ENCODE measurements at places on chromosomes 5 and 9.

GRCh38 chr9:16679327-16679821 is 191.1 kb downstream of the BNC2 start:
- DNase-seq: no peak

DNA sequence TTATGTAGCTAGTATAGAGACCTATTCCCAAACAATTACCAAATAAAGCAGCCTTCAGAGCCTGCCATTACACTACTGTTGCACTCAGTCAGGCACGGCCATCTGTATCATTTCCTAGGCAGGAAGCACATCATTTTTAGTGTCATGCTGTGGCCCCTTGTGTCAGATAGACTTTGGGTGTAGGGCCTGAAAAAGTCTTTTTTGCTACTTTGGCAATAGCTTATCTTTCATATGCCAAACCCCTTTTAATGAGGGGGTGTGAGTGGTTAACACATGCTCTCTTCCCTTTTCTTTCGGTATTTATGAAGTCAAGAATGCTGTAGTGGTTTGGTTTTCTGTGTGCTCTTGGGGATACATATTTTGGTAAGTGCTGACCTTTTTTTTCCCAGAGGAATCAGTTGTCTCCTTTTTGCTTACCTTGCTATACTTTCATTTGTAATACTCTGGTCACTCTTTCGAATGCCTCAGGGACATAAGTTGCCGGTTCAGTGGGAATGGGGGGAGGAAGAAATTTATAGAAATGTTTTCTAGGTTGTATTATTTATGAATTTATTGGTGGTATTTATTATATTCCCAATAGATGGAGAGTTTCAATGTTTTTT is 209.8 kb downstream of the CSNK1G3 start:
- DNase-seq: no peak

GRCh38 chr5:149005077-149005892 is 57.6 kb downstream of the SH3TC2 start:
- no peak for DNase-seq

GRCh38 chr5:76402251-76402885 is 717 bp upstream of the IQGAP2 start:
- DNase-seq: peak; percentile 75

GRCh38 chr9:92655896-92656536 is 13.9 kb downstream of the IPPK start:
- no peak for DNase-seq

- no peak for DNase-seq
These were observed 16.5 kb downstream of the KIAA1958 start for GRCh38 chr9:112503170-112503569.

- no peak for DNase-seq
These were observed 16.1 kb downstream of the AHRR start for GRCh38 chr5:337563-338130.

GRCh38 chr5:178626484-178627258 is at the start of gene CLK4:
TSS of gene CLK4 (minus strand) at chr5:178627050. CDS start at chr5:178623416, 3,634 bp downstream.
- peak; percentile 94 for DNase-seq

DNA sequence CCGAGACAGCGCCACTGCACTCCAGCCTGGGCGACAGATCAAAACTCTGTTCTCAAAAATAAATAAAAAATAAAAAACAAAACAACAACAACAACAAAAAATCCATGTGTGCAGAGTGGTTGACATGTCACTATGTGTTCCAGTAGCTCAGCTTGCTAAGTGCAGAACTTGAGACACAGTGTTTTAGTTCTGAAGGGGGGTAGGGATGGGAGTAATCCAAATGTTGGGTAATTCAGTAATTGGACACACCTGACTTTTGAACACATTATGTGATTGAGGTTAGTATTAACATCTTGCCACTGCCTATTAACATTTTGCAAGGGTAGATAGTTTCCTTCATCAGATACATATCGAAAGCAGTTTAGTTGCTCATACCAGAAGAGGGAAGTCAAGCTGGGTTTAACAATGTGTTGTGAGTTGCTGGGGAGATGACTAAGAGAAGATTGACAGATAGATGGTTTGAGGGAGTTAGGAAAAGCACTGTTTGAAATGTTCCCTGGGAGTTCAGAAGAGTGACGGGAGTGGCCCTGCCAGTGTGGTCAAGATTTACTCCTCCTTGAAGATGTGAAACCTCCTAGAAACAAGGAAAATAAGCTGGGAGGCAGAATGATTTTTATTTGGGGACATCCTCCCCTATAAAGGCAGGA is 928 bp downstream of the HACD4 start:
- no peak for DNase-seq
